NCI-H1417 (cell line): ENCODE measurements at places on chromosomes 5 and 9.

- DNase-seq = no peak
Measured at GRCh38 chr9:3898461-3899218, 372.8 kb upstream of the RFX3 start.

DNA sequence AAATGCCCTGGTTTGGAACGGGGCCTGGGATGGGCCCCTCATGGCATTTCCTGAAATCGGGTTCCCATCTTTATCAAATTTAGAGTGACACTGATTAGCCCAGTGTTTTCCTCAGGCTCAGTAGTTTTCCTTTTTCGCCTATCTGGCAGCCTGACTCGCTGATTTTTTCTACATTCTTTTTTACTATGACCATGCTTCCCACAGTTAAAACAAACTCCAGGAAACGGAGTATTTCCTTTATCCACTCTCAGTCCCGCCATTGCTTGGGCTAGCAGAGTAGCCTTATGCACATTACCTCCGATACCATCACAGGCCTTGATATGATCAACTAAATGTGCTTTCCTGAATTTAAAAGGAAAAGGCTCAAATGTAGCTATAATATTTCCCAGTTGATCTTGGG is 5.5 kb downstream of the OR1Q1 start:
- no peak for DNase-seq

DNA sequence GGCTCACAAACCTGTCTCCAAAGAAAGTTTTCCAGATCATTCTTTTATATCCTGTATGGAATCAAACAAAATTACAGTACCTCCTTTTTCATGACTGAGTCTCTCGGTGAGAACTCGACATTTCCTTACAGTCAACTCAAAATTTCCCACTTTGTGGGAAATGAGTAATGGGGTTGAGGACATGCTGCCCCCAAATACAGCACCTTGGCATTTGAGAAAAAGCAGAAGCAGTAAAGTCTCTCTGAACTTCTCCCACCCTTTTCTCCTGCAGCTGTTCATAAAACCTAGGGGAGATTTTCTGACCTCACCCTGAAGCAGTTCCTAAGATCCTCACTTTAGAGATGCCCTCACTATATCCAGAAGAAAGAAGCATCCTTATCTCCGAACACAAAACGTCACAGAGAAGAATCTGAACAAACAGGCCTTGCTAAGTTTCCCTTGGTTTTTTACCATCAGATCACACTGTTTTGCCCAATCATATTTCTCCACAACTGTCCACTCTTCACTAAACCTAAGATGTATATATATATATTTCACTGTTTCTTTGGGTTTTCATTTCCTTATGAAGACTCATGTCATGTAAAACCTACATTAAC is 96.1 kb upstream of the APC start:
- no peak for DNase-seq

GRCh38 chr5:81657386-81657785 is 93.5 kb downstream of the SSBP2 start:
- no peak for DNase-seq

GRCh38 chr5:161507591-161507990 is 38.9 kb downstream of the GABRB2 start:
- no peak for DNase-seq

DNA sequence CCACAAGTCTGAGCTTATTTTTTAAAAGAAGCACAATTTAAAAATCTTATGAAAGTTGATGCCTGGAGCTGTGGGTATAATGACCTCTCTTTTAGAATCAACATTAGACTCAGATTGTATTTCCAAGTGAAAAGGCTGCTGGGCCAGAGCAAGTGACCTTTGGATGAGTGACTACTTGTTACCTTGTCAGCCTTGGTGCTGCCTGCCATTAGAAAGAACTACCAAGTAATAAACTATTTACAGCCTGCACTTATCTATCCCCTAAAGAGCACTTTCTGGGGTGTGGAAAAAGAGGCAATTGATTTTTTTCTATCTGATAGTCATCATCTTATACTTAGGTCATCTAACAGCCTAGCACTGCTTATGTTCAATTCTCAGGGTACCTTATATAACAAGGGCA is 134.9 kb upstream of the FBXL17 start:
- DNase-seq = no peak

DNA sequence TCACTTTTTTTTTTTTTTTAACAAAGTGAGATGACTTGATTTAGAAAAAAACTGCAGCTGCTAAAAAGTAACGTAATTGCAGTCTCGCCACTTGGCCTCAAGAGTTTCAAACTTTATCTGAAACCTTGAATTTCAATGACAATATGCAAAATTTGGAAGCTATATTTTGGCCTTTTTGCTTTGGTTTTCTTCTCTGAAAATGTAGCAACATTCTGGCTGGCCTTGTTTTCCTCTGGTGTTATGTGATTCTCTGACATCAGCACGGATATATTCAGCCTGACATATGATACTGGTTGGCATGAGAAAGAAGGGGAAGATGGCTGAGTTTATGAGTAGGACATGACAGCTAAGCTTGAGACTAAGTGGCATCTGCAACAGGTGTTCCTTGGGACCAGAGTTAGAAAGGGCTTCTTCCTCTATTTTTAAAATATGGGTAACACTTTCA is 136.5 kb downstream of the MEF2C start:
- DNase-seq = no peak

DNA sequence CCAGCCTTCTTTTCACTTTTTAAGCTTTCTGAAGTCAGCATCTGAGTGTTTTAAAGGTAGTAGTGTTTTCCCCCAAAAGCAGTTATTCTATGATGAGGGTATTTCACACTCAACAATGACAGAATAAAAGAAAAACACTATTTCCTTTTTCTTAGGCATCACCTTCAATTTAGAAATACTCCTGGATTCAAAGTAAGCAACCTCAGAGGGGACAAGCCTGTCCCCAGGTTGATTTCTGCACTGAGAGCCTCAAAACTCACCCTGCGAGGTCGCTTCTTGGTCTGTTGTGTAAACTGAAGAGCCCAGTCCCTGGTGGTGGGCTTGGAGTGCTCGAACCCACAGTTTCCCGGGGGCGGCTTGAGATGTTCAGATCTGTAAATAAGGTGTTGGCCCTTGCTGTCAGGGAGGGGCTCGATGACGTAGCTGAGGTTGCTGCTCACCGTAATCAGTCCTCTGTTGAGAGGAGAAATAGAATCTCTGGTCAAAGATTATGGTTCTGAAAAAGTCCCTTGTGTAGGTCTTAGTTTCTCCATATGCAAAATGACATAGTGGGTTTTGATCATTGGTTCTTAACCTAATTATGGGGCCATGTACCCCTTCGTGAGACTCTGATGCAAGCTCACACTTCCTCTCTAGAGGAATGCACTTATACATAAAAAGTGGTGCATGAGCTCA is 55.9 kb downstream of the ADAM19 start:
- no peak for DNase-seq

- no peak for DNase-seq
Measured at GRCh38 chr5:69019668-69020375, 74.0 kb upstream of the SLC30A5 start.

- peak; percentile 58 for DNase-seq
Measured at GRCh38 chr9:92808726-92809451, 44.3 kb upstream of the BICD2 start.

DNA sequence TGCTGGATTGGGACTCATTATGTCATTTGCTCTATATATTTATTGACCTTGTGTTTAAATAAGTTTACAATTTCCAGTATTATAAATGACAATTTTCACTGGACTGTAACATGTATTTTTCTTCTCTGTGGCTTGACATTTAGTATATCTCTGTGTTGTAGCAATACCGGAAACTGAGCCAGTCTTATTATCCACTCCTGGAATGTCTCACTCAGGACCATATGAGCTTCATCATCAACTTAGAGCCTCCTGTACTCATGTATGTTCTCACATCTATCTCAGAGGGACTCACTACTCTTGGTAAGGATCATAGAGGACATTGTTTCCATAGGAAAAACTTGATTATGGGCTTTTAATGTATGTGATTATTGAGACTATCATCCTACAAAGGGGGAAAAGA is 66.5 kb upstream of the TLX3 start:
- DNase-seq = no peak

- no peak for DNase-seq
Measured at GRCh38 chr5:143130613-143131305, 272.7 kb downstream of the NR3C1 start.

DNA sequence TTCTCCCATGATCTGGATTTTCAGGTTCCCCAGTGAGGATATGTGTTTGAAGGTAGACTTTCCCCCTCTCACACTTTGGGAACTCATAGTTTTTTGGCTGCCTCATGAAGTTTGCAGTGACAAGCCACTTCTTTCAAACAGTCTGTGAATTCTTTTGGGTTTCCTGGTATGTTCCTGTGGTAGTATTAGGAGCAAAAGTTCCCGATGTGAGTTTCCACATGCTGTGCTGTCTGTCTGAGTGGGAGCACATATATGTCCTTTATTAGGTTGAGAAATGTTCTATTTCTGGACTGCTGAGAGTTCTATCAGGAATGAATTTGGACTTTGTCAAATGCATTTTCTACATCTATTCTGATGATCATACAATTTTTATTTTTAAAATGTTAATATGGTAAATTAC is 273.2 kb upstream of the TARS1 start:
- DNase-seq = no peak

- DNase-seq = no peak
Measured at GRCh38 chr5:16428359-16428758, 37.2 kb downstream of the ZNF622 start.

- DNase-seq = no peak
Measured at GRCh38 chr9:129330711-129331492, 152.8 kb upstream of the IER5L start.

DNA sequence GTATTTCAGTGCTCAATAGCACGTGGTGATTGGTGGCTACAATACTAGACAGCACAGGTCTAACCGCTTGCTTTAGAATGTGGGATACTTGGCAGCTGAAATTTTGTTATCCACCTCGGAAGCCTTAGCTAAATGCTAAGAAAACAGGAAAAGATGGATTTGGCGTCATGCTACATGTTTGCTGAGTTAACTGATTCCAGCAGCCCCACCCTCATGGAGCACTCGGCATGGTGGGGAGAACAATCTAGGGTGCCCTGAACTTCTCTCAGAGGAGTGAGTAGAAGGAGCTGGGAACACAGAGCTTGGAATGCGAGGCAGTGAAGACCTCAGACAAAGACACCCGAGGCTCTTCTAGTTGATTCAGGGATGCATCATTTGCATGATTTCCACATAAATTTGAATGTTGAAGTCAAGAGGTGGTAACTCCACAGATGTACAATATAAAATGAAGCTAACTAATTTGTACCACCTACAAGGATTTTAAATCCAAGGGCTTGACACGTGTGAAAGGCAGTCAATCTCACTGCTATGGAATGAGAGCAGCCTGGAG is 145.1 kb upstream of the FSTL4 start:
- no peak for DNase-seq

GRCh38 chr9:14706530-14707140 is 13.4 kb upstream of the ZDHHC21 start:
- DNase-seq = no peak

GRCh38 chr5:1511651-1512540 is 11.9 kb downstream of the LPCAT1 start:
- no peak for DNase-seq

DNA sequence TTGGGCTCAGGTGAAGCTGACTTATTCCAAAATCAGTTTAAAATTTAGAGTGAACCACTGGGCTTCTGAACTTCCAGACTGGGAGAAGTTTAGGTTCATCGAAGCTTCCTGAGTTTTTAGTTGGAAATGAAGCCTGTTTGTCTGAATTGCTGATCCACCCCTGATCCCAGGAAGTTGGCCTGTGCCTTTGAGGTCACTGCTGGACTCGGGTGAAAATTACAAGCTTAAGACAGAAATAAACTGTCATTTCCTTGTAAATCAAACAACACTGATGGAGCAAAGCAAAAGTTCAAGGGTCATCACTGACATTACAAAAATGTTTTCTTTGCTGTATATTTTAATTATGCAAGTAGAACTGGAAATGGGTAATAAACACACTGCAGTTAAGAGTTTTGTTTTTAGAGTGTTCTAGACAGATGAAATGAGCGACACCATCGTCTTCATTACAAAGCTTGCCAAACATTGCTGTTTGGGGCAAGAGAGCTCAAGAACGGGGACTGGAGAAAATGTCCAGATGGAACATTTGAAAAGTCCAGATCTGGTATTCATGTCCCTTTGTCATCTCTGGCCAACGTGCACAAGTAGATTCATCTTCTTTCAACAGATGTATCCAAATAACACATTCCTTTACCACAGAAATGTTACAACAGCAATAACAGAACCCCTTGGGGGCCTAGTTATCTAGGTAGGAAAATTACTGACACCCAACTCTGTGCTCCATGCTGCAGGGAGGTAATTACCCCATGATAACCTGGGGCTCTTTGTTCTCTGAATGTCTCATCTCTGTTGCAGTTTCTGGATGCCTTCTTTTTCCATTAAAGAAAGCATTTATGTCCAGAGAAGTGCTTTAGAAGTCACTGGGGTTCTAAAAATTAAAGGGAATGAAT is 142.4 kb upstream of the ERCC6L2 start:
- DNase-seq = no peak

- no peak for DNase-seq
Measured at GRCh38 chr9:5416953-5417352, 20.8 kb downstream of the PLGRKT start.

DNA sequence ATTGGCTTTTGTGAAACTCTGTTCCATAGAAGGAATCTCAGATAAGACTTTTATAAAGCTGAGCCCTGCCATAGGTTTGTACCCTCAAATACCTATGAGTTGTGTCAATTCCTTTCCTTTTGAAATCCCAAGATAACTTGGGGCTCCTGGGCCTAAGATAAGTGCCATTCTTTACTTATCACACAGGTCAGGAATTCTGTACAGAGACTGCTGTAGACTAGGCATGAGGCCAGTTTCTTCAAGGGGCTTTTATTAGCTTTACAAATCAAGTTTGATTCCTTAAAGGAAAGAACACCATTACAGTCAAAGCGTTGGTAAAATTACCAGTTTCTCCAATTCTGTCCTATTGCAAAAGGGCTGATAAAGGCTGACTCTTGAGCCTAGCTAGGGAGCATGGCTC is 39.2 kb downstream of the SHC3 start:
- DNase-seq = no peak

DNA sequence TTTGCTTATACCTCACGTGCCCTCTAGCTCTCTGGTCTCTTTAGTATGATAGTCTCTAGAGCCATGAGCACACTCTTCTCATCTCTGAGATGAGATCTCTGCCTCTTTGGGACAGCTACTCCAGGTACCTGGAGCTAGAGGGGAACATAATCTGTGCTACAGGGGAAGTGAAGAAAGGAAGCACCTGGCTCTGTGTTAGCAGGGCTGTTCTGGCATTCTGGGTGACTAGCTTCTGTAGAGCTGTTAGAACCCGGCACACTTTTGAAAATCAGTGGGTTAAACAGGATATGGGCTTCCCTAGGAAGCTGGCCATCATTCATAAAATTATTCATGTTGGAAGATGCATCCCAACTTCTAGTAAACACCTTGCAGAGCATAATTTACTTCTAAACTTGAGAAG is 224.8 kb downstream of the MCTP1 start:
- no peak for DNase-seq

DNA sequence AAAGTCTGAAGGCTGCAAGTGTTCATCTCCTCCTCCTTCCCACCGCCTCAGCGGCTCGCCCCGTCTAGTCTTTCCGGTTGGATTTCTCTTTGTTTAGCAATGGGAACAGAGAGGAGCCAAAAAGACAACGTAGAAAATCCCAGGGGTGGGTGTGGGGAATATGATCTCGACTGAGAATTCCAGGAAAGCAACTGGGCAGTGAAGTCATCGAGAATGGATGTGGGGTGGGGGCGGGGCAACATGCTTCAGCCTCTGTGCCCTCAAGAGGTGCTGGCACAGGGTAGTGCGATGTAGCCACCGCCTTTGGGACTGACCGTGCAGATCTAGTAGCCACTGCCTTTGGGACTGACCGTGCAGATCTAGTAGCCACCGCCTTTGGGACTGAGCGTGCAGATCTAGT is 12.9 kb downstream of the MSX2 start:
- DNase-seq = no peak

GRCh38 chr9:128923493-128923883 is 2.7 kb downstream of the PHYHD1 start:
- DNase-seq = no peak
